ENCODE measurements at places on chromosomes 2 and 18. TPM values are rescaled to one million over a fixed set of nuclear protein-coding genes. Genes with fewer than 3 reads are reported as not detected.
A peak's percentile ranks its signal among the peaks of the same experiment; 100 is the strongest.

DNA sequence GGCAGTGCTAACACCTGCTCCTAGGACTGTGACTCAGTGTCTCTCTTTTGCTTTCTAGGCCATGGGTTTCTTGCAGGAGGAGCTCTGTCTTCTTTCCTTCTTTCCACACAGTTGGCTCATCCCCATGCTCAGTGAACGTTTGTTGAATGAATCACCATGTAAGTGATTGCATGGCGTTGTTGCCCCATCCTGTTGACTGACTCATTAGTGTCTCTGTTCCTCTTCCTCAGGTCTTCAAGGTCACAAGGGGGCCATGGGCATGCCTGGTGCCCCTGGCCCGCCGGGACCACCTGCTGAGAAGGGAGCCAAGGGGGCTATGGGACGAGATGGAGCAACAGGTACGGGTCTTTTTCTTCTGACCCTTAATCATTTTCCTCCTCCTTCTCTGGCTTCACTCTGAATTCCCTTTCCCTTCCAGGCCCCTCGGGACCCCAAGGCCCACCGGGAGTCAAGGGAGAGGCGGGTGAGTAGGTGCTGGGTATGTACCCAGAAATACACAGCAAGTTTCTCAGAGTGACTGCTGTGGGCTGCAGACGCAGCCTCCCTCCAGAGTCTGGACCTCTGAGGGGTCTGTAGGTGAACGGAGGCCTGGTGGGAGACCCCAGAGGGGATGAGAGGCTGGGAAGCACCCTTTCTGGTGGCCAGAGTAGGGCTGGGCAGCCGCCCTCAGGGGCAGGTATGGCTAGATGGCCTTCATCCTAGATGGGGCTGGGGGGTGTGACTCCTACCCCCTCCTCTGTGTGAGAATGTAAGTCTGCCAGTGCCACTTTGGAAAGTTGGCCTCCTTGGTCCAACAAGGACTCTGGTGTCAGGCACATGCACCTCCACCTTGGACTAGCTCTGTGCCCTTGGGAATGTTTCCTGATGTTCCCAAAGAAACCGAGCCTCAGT, 32.4 kb downstream of the MARCO start:
- DNase-seq: peak; percentile 20

DNA sequence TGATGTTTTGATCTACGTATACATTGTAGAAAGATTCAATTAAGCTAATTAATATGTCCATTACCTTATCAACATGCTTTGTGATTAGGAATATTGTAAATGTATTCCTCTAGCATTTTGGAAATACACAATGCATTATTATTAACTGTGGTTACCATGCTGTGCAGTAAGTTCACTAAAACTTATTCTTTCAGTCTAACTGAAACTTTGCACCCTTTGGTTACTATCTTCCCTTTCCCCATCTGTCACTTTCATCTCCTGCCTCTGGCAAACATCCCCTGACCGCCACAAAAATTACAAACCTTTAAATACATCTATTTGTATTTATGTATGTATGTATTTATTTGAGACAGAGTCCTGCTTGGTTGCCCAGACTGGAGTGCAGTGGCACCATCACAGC, 388.0 kb downstream of the NYAP2 start:
- no peak for DNase-seq

- no peak for DNase-seq
Observed at GRCh38 chr2:232018181-232018580, 56.7 kb downstream of the DIS3L2 start.

GRCh38 chr2:239774142-239774462, 251.0 kb downstream of the NDUFA10 start:
- DNase-seq: no peak

DNA sequence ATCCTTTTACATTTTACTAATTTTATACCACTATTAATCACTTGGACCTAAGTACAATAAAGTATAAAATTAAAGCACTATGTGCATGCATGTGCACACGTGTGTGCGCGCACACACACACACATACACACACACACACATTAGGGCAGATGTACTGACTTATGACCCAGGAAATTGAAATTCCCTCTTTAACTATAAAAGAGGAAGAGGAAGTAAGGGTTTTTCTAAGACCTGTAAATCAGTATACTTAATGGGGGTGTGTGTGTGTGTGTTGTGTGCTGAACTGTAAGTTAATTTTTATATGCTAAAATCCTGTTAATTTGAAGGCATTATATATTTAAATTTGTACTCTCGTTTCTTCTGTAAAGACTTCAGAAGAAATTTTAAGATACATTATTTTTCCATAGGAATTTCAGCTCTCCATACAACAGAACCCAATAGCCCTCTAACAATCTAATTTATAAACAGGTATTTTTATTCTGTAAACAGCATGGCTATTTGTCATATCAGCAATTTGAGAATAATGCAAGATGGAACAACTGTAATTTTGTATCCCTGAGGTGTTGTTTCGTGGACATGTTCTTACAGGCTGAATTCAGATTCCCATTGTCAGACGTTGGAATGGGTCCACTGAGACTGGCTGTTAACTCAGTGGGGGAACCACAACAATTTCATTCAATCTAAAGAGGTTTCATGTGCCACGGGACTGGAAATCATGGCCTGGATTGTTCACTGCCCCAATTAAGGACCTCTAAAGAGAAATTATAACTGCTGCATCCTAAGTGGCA, 90.9 kb downstream of the PLA2R1 start:
- no peak for DNase-seq

DNA sequence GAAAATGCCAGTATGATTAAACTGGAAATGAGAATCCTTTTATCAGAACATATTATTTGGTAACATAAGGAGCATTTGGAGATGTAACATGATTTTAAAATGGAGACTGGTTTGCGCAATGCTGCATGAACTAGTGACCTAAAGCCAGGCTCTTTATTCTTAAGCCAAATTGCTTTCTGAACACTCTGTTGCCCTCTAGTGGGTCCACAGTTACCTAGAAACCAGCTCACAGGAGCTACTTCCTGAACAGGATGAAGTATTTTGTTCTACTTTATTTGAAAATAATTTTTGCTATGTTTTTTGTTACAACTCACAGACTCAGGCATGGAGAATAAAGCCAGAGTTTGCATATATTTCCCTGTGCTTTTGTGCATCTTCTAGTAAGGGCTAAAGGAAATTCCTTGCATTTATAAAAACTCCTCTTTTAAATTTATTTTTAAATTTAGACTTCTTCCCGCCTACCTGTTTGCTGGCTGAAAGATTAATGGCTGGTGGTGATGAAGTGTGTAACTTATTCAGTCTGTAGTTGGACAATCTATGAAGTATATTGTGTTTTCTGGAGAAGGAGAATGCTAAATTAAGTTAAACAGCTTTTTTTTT, 146.7 kb downstream of the PARD3B start:
- peak; percentile 19 for DNase-seq

DNA sequence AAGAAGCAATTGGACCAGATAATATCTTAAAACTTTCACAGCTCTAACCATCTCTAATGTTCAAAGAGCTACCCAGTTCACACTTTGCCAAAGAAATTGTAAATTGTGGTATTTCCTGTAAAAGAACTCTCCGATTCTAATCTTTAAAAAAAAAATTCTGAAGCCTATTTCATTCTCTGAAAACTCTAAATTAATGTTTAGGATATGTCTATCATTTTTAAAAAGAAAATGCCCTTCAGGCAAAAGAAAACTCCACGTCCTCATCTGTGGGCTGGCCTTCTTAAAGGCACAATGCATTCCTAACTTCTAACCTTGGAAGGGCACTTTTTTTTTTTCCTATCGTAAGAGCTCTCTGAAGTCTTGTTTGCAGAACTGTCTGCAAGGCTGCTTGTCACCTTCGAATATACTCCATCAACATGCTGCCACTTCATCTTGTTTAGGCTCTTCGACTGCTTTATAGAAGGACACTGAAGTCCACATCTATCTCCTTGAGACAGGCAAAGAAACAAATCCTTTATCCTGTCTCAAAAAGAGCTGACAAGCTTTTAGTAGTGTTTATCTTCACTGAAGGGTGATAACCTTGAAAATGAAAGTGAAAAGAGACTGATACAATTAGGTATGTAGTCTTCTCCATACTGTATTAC, 124.3 kb upstream of the SLC39A10 start:
- no peak for DNase-seq

- DNase-seq: peak; percentile 50
Observed at GRCh38 chr2:3169106-3169870, 208.3 kb downstream of the EIPR1 start.

DNA sequence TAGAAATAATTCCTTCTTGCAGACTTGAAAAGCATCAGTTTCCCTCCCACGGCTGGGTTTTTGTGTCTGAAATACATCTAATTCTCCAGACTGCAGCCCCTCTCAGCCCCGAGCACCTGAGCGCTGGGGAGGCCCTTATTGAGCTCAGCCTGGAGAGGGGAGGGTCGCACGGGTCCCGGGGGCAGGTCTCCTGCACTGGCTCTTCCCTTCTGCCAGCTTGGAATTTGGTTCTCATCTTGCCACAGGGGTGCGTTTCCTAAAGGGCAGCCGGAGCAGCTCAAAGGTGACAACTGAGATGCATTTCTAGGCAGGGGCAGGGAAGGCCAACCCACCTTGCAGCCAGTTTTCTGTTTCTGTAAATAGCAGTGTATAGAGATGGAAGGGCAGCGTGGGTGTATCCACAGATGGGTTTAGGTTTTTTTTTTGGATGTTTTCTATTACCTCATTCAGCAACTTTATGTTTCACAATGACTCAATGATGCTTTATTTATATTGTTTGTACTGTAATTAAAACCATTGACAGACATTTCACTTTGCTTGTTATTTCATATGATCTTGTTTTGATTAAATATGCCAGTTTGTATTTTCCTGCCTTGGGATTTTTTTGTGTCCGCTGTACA, 37.0 kb downstream of the GBX2 start:
- peak; percentile 69 for DNase-seq

- no peak for DNase-seq
Observed at GRCh38 chr18:48290162-48290926, 118.8 kb downstream of the ZBTB7C start.

DNA sequence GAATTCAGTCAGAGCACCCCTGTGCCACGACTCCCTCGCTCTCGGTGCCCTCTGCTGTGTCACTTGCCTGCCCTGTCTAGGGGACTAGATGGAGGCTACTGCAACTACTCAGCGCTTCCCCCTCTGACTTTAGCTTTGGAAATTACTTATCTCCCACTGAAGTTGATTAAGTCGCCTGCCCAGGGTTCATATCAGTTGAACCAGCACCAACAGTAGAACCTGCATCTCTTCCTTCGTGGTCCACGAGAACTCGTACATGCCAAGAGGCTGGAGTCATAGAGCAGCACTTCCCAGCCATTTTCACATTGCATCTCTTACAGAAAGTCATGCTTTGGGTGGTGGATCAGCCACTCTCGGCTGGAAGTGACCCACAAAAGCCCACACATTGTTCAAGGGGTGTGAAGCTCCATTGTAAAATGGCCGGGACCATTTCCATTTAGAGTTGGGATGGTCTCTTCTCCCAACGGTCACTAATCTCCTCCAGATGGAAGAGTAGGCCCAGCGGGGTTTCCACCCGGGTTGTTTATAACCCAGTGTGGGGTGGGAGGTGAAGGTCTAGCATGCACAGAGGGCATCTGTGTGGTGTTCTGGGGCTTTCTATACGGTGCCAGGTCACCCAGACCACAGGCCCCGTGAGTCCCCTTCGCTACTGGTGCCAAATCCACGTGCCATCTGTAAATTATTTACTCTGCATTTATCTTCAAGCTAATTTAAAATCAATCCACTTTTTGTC, 38.0 kb downstream of the STEAP3 start:
- no peak for DNase-seq

DNA sequence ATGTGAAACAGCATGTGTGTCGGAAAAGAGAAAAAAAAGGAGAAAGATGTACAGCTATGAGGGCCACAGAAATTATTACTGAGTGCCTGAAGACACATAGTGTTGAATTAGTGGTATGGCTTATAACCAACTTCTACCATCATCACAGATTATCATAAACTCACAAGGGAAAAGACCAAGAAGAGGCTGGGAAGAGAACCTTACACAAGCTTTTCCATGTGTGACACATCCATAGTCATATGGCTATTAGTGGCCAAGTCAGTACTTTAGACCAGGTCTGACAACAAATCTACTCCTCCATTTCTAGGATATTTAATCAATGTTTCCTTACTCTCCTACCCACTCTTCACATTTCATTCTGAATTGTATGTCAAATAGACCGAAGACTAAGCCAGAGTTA, 3.5 kb upstream of the GALNT5 start:
- no peak for DNase-seq

GRCh38 chr2:144703852-144704708, 184.2 kb upstream of the ZEB2 start:
- no peak for DNase-seq

DNA sequence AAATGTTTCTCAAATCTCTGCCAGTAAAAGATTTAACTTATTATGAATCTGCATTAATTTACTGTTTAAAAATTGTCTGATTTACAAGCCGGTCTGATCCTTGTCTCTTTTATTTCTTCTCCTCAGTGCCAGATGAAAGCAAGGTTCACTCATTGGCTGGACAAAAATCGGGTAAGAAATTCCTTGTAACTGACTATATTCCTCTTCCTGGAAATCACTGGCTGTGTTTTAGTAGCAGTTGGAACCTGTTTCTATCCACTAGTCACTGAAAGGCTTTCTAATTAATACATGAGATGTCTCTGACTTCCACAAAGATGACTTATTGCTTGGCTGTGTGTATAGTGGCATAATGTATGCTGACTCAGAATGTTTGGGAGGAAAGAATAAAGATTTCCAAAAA, 436.6 kb upstream of the NRP2 start:
- no peak for DNase-seq

GRCh38 chr18:4068552-4069158, 386.5 kb downstream of the DLGAP1 start:
- peak; percentile 37 for DNase-seq

DNA sequence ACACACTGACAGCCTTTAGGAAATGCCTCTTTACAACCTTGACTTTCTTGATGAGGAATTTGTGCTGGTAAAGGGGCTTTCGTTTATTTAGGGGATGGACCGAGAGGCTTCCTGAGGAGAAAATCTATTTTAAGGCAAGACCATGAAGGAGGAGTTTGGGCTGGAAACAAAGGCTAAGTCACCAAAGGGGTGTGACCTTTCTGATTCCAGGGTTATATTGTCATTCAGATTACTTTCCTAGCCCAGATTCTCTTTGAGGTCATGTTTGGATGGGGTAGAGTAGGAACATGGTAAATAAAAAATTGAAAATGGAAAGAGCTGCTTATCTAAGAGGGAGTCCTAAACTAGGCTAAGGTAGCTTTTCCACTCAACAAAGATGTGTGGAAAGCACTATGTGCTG, 77.1 kb upstream of the UGP2 start:
- no peak for DNase-seq

GRCh38 chr2:206422493-206422892, 20.8 kb upstream of the ADAM23 start:
- no peak for DNase-seq

GRCh38 chr2:148167241-148167766, 146.4 kb downstream of the MBD5 start:
- no peak for DNase-seq

- no peak for DNase-seq
Observed at GRCh38 chr18:75823471-75823870, 396.0 kb upstream of the SMIM21 start.

Gene UCN
- total RNA-seq: not detected

Gene GPR55
- total RNA-seq: 0.04 TPM

Gene CNDP1
- total RNA-seq: not detected

Gene IL1R1
- 0.04 TPM for total RNA-seq

Gene NR4A2
- 0.37 TPM for total RNA-seq

Gene SDC1
- 27.2 TPM for total RNA-seq

Gene TMEM182
- total RNA-seq: 1.8 TPM

Gene TANK
- total RNA-seq: 17.8 TPM

Gene SLC23A3
- total RNA-seq: not detected

Gene TSPYL6
- total RNA-seq: not detected

All from H7 (cell line).